ENCODE measurements at places on chromosomes 1 and 21.

DNA sequence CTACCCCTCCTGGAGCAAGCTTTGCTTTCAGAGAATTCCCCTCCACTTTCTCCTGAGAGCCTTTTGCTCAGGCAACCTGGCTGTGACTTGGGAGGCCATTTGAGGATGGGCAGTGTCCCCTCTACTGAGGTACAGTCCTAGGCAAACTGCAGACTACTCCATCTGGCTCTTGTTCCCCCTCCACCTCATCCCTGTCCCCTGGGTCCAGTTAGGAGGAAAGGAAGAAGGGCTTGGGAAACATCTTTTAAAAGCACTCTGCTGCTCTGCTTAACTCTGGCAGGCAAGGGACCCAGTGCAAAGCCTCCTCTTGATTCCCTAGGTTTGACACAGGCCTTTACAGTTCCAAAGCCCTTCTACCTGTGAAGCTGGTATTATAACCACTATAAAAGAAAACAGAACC lies 108.2 kb downstream of the NAV1 start:
- DNase-seq: no peak

DNA sequence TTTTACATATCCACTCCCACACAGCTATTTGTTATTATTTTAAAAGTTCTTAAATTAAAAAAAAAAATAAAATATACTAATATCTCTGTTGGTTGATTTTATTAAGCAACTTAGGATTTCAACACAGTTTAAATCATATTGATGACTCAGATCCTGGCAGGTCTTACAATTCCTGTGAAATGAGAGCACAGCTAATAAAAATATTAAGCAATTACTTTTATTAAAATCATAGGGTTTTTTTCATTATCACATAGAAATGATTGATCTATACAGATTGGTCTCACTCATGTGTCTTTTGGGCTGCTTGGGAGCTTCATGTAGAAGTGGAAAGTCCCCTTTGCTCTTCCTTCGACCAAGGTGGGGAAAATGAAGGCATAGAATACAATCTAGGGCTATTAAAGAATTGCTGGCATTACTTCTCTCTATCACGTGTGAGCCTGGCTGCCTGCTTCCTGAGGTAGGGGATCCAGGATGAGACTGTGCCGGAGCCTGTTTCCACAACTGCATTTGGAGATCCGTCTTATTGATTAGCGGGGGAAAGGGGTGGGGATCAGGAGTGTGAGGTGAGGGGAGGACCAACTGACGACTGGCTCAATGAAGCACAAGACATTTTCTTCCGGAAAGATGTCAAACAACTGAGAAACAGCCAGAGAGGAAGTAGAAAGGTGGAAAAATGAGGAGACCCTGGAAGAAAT lies 858.0 kb downstream of the USP25 start:
- DNase-seq: no peak

DNA sequence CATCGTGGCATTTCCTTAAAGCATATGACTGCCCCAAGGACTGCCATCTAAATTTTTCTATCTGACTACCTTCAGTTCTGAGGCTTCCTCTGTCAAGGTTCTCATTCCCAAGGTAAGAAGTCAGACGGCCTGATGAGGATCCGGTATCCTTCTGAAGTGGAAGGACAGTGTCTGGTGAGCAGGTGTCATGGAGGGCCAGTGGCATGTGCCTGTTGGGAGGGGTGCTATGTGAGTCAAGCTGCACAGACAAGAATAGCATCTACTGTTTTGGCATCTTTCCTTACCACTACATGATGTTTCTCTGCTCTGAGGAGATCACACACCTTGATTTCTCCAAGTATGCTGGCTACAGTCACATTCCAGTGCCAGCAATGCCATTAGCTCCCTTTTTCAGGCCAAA lies 99.6 kb upstream of the RGS1 start:
- DNase-seq: no peak

DNA sequence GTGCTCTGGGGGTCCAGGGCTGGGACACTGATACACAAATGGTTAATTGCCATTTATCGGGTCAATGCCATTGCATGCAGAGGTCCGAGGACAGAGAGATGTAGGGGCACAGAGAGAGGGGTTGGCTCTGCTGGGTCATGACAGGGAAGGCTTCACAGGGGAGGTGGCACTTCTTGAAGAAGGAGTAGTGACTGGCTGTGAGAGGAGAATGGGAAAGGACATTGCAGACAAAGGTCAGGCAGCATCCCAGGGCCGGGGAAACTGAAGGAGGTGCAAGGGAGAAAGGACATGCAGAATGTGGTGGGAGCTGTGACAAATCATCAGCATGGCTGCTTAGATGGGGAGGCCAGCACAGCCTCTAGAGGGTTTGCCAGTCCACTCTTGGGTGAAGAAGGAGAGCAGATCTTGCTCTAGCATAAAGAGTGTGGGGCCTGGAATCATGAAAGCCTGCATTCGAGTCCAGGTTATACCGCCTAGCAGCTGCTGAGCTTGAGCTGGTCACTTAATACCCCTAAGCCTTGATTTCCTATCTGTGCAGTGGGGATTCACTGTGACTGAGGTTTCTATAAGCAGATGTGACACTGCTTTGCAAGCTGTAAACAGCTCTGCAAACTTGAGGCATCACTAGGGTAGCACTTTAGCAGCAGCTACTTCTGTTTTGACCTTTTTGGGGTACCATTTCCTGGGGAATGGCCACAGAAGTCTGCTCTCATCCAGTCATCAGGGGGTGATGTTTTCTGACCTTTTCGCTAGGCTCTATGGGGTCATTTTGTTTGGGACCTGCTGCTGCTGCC lies 59.2 kb upstream of the EPS8L3 start:
- no peak for DNase-seq

- DNase-seq: no peak
These were observed 252.0 kb downstream of the RHOU start for GRCh38 chr1:228987286-228987685.

DNA sequence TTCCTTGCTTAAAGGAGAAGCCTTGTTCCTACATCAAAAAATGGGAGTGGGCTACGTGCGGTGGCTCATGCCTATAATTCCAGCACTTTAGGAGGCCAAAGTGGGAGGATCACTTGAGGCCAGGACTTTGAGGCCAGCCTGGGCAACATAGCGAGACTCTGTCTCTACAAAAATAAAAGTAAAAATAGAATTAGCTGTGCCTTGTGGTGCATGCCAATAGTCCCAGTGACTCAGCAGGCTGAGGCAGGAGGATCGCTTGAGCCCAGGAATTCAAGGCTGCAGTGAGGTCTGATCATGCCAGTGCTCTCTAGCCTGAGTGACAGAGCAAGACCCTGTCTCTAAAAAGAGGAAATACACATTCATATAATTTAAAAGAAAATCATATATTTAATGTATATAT lies 127.1 kb downstream of the C1orf21 start:
- no peak for DNase-seq

GRCh38 chr1:25624156-25624555 lies 7.6 kb downstream of the MAN1C1 start:
- no peak for DNase-seq

GRCh38 chr1:7885513-7886404 lies 32.9 kb upstream of the UTS2 start:
- DNase-seq: peak; percentile 43

- no peak for DNase-seq
These were observed 3.8 kb downstream of the LDLRAD2 start for GRCh38 chr1:21815724-21816321.

DNA sequence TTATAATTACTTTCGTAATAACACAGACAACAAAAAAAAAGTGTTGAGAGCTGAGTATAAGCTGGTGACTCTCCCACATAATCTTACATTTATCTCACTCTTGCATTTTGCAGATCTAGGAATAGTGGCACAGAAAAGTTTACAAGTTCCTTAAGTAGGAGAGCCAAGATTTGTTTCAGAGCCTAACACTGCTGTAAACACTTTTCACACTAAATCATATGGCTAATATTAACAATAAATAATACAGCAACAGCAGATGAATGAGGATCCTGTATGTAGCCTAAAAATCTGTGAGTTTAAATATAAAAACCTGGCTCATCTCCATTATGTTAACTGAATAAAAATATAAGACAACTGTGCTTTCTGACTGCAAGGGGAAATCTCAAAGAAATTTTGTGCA lies 846.5 kb upstream of the ADAMTS5 start:
- no peak for DNase-seq

- DNase-seq: no peak
These were observed 59.7 kb downstream of the CLIC6 start for GRCh38 chr21:34728479-34728878.

DNA sequence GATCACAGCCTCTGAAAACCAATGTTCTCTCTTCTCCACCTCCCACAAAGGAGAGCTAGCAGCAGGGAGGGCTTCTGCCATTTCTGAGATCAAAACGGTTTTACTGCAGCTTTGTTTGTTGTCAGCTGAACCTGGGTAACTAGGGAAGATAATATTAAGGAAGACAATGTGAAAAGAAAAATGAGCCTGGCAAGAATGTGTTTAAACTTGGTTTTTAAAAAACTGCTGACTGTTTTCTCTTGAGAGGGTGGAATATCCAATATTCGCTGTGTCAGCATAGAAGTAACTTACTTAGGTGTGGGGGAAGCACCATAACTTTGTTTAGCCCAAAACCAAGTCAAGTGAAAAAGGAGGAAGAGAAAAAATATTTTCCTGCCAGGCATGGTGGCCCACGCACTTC lies 35.8 kb upstream of the TDRD10 start:
- no peak for DNase-seq

DNA sequence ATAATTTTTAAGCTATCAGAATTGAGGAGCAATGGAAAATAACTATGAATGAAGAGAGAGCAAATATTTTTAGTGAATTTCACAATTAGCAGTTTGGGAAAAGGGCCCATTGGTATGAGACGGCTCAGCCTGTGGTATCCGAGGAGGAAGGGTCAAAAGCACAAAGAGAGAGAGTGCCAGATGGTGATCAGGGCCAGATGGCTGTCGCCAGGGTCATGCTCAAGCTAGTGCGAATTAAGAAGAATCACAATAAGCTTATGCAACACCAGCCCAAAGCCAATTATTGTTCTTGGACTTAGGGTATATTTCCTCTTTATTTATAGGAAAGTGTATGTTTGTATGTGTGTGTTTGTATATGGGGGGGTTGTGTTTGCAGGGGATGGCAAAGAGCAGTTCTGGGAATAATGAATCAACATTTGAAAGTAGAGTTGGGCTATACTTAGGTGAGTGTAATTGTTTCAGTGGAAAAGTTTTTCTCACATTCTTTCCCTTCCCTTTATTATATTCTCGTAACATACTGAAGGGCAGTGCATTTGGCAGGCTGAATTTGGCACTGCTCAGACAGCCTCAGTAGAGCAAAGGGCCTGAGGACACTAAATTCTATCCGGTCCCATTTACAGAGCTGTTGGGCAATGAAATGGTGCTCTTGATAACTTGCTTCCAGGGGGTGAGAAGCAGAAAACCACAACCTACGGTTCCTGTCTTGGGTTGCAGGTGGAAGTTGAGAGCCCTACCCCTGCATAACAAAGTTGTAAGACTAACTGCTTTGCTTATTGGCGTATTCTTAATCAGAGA lies 19.5 kb upstream of the DDR2 start:
- no peak for DNase-seq

DNA sequence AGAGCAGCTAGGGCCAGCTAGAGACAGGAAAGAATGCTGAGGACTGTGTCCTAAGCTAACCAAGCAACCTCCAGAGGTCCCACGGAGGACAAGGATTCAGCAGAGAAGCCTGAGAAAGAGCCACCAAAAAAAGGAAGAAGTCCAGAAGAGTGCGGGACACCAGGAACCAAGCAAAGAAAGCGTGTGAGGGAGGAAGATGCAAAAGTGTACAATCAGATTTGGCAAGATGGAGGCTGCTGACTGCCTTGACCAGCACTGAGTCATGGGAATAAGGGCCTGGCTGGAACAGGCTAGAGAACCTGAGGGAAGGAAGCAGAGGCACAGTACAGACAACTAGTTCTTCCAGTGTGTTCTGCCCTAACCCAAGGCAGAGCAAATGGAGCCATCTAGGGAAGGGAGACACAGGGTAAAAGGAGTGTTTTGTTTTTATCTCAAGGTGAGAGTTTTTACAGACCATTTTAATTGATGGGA lies 18.5 kb downstream of the TP53BP2 start:
- no peak for DNase-seq

DNA sequence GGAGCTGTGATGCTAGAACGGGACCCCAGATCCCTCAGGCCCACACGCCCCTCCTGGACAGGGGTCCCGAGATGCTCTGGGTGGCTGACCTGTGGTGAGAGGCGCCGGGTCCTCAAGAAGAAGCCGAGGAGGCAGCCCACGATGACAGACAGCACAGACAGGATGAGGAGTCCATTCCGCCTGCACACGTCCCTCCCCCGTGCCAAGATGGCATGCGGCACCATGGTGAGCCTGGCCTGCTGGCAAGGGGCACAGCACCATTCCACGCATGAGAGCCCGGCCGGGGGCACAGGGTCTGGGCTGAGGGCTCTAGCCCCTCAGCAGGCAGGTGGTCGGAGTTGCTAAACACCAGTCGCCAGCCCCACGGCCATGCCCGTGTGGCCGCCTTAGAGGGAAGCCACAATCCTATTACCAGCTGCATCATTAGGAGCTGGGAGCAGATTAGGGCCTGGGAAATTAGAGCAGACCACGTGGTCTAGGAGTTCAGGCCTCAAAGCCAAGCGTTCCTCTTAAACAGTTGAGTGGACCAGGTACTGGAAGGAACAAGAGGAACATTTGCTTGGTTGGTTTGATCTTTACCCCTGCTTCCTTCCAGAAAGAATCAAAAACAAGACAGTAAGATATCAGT lies at the start of gene SLC1A7:
Gene SLC1A7, minus strand, starts transcription at position 413 of the 628 bp plus-strand sequence. Its CDS starts 189 bp downstream, at position 224.
- DNase-seq: no peak

DNA sequence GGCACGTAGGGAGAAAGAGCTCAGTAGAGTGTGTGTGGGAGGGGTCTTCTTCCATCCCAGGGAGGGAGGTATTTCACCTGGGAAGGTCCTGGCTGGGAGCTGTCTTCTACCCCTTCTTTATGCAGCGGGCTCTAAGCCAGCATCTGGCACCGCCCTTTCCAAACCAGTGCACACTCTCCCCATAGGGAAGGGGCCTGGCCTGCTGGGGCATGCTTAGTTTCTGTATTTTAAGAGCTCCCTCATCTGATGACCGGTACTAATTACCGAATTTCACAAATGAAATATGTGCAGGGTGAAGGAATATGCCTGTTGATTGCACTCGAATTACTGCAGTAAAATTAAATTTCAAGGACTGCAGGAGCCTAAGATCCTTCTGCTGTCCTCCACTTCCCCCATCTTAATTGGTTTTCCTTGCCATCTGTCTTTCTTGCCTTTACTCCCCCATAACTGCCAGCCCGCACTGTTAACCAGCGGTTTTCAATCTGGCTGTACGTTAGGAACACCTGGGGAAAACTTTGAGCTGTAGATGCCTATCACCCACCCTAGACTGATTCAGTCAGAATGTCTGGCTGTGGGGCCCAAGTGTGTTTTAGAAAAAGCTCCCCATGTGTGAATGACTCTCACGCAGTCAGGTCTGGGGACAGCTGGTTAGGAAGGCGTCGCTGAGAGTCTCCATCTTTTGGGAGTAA lies 20.1 kb downstream of the GALNT2 start:
- no peak for DNase-seq

- DNase-seq: no peak
These were observed 23.1 kb upstream of the RGS4 start for GRCh38 chr1:163046071-163046470.

All from HEK293T (cell line).